ENCODE measurements at places on chromosomes 3 and 15.

GRCh38 chr3:42569593-42570142 is 12.1 kb downstream of the SEC22C start:
- DNase-seq, result no peak

DNA sequence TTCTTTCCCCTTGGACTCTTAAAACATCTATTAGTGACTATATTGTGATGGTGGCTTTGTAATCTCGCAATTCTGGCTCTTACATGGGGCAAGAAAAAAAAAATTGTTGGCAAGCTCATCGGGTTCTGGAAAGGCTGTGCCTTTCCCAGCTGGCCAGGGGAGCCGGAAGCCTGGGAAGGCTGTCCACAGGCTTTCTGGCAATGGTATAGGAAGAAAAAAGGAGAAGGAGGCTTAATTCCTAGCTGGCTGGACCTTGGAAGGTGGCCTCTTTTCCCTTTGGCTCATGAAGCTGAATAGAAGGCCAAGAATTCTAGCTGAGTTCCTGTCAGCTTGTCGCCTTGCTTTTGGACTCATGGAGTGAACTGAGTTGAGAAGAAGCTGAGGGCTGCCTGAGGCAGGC is 243.5 kb upstream of the SEMA6D start:
- DNase-seq, result no peak

DNA sequence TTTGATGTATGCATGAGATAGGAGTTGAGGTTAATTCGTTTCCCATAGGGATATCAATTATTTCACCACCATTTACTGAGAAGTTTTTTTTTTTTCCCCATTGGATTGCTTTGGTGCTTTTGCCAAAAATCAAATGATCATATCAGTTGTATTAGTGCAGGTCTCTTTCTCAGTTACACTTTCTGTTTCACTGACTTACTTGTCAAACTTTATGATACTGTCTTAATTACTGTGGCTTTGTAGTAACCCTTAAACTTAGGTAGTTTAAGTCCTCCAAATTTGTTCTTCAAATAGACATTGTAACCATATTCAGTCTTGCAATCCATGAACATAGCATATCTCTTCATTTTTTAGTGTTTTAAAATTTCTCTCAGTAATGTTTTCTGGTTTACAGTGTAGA is 259.9 kb upstream of the SLCO3A1 start:
- no peak for DNase-seq

- no peak for DNase-seq
Measured at GRCh38 chr3:132210476-132211346, 106.5 kb upstream of the ACP3 start.

- DNase-seq, result no peak
Measured at GRCh38 chr3:132225664-132226063, 91.5 kb upstream of the ACP3 start.

- no peak for DNase-seq
Measured at GRCh38 chr3:141431411-141432378, 55.1 kb upstream of the RASA2 start.

DNA sequence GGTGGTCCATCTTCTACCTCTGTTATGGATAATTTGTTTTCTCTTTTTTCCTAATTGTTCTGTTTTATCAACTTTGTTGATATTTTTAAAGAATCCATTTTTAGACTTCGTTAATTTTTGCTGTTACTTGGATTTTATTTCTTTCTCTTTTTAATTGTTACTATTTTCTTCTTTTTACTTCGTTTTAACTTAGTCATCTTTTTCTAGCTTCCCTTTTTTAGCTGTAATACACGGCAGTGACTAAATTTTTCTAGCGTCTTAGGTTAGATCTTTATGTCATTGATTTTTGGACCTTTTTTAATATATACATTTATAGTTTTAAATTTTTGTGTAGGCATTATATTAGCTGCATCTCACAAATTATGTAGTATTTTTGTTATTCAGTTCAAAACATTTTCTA is 33.1 kb downstream of the ARIH2 start:
- DNase-seq, result no peak
